ENCODE measurements at places on chromosomes 1 and 21. TPM values are rescaled to one million over a fixed set of nuclear protein-coding genes. Genes with fewer than 3 reads are reported as not detected.

- DNase-seq: no peak
Measured at GRCh38 chr1:240666568-240667198, 54.7 kb upstream of the GREM2 start.

DNA sequence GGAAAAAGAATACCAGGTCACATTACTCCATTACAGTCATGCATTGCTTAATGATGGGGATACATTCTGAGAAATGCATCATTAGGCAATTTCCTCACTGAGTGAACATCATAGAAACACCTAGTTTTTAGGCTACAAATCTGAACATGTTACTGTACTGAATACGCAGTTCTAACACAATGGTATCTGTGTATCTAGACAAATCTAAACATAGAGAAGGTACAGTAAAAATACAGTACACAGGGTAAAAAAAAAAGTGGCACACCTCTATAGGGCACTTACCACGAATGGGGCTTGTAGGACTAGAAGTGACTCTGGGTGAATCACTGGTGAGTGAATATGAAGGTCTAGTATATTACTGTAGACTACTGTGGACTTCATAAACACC, 115.7 kb downstream of the AKT3 start:
- DNase-seq: no peak

GRCh38 chr1:207407655-207408260, 46.4 kb upstream of the CR2 start:
- no peak for DNase-seq

DNA sequence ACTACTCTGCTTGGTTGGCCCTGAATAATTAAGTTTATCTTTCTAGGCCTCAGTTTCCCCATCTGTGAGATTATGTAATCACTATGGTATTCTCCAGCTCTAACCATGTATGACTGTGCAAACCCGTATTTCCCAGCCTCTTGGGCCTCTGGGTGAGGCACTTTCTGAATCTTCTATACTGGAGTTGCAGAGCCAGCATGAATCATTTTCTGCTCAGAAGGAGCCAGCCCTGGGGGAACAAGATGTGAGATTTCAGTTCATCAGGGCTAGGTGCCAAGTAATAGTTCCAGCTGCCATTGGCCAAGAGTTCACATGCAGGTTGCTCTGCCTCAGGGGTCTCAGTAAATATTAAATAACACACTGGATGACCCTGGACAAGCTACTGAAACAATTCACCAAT, 47.7 kb upstream of the USP24 start:
- no peak for DNase-seq

The OR2L2 gene
- not detected for total RNA-seq

The TRNP1 gene
- 2.0 TPM for total RNA-seq

All from neural progenitor cell (in vitro differentiated cells).